ENCODE measurements at places on chromosomes 6 and 20. TPM values are rescaled to one million over a fixed set of nuclear protein-coding genes. Genes with fewer than 3 reads are reported as not detected.

Gene NKX2-2
- not detected for total RNA-seq

GRCh38 chr6:56911847-56912246 lies 43.1 kb upstream of the BEND6 start:
- no peak for DNase-seq

DNA sequence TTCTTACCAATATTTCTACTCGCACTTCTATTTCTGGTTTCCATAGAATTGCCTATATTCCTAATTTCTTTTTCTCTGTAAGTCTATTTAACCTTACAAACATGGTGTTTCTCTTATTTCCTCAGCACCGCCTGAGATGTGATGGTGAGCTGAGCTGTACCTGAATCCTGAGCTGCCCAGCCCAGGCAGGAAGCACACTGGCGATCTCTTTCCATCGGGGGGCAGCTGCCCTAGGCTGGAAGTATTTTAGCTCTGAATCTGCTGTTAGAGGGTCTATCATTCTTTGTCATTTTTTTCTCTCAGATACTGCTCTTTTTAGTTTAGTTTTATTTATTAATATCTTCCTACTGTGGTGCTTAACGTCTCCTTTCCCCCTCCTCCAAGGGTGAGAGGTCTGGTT lies 173.4 kb upstream of the SLC35B3 start:
- DNase-seq, result no peak

DNA sequence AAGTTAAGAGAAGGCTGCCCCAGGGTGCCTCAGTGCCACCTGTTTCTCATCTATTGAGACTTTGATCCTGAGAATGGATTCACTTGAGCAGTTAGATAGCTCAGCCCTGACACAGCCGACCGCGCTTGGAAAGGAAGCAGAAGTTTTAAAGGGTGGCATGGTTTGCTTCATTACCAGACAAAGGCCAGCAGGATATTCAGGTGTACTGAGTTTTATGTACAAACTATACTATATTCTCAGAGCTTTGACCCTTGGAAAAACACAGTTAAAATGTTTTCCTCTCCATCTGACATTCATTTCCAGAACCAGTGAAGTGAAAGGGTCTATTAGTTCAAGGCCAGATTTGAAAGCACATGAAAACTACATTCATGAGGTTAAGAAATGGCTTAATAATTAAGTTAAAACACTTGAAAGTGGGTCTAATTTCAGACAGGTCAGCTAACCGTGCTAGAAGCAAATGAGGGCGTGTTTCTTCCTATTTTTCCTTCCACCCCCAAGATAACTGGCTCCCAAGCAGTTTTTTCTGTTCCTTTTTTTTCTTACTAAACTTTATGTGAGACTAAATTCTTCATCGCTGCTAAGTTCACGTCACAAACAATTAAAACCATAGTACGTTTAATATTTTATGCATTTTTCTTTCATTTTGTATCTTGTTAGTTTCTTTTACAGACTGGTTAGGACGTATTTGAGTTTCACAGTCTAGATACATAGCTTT lies 385.3 kb upstream of the SOX4 start:
- DNase-seq, result no peak

Gene ZNF334
- not detected for total RNA-seq

DNA sequence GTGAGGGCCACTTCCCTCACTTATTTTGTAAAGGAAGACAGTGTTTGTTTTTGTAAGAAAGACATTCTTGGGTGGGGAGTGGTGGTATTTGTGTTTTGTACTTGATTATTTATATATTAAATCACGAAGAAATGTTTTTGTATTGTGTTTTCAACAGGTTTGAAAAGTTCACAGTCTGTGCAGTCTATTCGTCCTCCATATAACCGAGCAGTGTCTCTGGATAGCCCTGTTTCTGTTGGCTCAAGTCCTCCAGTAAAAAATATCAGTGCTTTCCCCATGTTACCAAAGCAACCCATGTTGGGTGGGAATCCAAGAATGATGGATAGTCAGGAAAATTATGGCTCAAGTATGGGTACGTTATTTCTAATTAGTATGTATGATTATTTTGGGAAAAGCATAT lies 137.2 kb downstream of the NCOA3 start:
- DNase-seq, result no peak
